ENCODE measurements at places on chromosomes 3 and 15.

- no peak for DNase-seq
Observed at GRCh38 chr3:146396792-146397191, 72.6 kb downstream of the PLSCR2 start.

GRCh38 chr3:38454884-38455638 is 1.4 kb downstream of the ACVR2B start:
- no peak for DNase-seq

- no peak for DNase-seq
Observed at GRCh38 chr15:77611767-77612166, 20.9 kb downstream of the LINGO1 start.

DNA sequence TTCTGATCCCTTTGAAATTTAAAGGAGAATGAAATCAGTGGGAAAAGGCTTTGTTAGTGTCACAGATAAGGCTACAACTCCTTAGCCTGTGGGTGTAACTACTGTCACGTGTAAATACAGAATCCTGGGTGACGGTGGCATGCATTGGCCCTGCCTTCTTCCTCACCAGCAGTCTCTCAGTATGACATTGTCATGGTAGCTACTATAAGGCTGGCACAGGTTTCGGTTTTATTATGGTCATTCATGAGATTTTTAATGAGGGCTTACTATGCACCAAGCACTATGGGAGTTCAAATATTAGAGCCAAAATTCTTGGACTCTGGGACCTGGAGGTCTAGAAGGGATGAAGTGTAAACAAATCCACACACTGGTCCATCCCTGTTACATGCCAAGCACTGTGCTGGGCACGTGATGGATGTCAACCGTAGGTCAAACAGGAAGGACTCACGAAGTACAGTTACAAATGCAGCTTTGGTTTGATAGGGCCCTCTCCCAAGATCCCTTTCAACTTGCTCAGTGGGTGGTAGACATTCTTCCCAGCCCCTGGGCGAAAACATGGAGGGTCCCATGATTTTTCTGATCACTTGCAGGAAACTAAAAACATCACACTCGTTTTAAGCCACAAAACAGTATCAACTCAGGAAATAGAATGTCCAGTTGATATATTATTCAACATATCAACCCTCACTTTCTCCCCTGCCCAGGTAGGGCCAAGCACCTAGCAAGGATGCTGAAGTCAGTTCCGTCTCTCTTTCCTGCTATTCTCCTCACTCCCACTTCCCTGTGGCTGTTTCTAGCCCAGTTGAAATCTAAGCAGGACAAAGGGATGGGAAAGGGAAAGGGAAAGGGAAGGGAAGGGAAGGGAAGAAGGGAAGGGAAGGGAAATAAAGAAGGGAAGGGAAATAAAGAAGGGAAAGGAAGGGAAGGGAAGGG is 25.3 kb downstream of the BFSP2 start:
- no peak for DNase-seq

DNA sequence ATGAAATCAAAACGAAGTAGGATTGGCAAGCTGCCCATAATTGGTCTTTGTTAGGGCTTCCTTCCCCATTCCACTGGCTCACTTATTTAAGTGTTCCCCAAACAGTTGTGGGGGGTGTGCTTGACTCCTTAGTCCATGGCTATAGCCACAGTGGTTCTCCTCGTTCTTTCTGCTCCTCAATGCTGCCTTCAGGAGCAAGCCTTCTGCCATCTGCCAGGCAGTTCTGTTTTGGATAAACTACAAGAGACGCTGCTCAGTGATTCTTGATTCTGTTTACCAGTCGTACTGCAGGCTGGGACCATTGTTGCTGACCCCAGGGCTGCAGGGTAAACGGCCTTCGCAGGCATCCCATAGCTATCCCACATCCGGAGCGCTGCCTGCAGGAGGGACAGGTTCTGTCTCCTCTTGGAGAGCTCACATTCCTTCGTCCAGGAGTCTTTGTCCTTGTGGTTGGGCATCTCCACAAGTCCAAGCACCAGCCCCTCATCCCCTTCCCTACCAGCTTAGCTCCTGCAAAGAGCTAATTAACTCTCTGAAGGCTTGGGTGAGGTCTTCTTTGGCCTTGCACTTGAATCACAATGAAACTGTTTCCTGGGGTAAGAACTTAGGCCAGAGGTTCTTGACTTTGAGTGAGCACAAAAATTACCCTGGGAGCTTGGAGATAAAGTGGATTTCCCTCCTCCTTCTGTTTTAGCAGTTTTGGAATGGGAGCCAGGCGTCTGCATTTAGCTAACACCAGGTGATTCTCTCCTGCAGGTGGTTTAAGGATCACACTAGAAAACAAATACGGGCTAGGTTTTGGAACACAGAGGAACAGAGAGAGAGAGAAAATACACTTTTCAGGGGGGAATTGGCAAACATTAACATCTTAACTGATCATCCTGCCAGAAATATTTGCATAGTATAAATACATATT is 114.9 kb downstream of the SV2B start:
- DNase-seq, result no peak
